A549 treated with Hydrocortisone at 1 μM for 4 hours (cell line): ENCODE measurements at places on chromosomes 1 and 21. TPM values are rescaled to one million over a fixed set of nuclear protein-coding genes. Genes with fewer than 3 reads are reported as not detected.

Gene ANKRD35
- total RNA-seq = 0.03 to 0.08 TPM (median 0.05 TPM) in 5 replicates

Gene MCOLN3
- 3.5 to 4.4 TPM (median 3.8 TPM) in 5 replicates for total RNA-seq

Gene ATAD3C
- total RNA-seq = not detected in 5 replicates

Gene PAQR6
- total RNA-seq = 2.7 to 4.3 TPM (median 3.3 TPM) in 5 replicates

Gene FAM163A
- total RNA-seq = not detected in 5 replicates

Gene C8B
- total RNA-seq = not detected in 5 replicates

Gene CBR1
- 150 to 164 TPM (median 155 TPM) in 5 replicates for total RNA-seq

Gene CHD5
- 1.5 to 2.2 TPM (median 1.9 TPM) in 5 replicates for total RNA-seq

Gene CD52
- not detected in 5 replicates for total RNA-seq

Gene TNNI3K
- 0.18 TPM in 1 of 5 replicates, not detected in the others for total RNA-seq

Gene TATDN3
- 12.7 to 14.7 TPM (median 13.8 TPM) in 5 replicates for total RNA-seq

Gene STIL
- total RNA-seq = 9.0 to 11.3 TPM (median 9.6 TPM) in 5 replicates

Gene BATF3
- total RNA-seq = 22.7 to 41.7 TPM (median 35.8 TPM) in 5 replicates

Gene TAS1R3
- total RNA-seq = 0.07 to 0.24 TPM (median 0.20 TPM) in 5 replicates

Gene CTSK
- 1.2 to 2.3 TPM (median 1.4 TPM) in 5 replicates for total RNA-seq

Gene LRRC39
- total RNA-seq = 0.06 to 0.13 TPM (median 0.08 TPM) in 5 replicates

Gene SHISA4
- 11.2 to 16.9 TPM (median 16.0 TPM) in 5 replicates for total RNA-seq
